ENCODE measurements at places on chromosomes 7 and 10.

DNA sequence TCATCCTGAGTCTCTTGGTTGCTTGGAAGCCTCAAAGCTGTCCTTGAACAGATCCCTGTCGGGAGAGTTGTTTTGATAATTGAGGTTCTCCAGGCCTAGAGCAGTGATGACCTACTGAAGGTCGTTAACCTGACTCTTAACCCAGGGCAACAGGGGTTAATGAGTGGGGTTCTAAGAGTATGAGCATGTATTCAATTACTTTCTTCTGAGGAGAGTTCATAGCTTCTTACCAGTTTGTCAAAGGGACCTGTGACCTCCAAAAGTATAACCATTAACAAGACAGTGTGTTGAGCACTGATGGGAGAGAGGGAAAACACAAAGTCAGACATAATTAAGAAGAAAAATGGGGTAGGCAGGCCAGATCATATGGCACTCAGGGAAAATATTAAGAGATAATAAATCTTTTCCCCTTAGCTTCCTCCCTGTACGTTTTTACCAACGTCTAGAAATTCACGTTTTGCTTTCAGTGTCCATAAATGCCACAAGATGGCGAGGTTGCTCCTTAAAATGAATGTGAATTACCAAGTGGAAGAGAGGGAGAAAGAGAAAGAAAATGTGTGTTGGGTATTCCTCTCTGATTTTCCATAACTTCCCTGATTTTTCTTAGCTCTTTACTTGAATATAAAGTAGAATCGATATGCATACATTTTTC, 97.6 kb downstream of the SUGCT start:
- peak; percentile 50 for DNase-seq

DNA sequence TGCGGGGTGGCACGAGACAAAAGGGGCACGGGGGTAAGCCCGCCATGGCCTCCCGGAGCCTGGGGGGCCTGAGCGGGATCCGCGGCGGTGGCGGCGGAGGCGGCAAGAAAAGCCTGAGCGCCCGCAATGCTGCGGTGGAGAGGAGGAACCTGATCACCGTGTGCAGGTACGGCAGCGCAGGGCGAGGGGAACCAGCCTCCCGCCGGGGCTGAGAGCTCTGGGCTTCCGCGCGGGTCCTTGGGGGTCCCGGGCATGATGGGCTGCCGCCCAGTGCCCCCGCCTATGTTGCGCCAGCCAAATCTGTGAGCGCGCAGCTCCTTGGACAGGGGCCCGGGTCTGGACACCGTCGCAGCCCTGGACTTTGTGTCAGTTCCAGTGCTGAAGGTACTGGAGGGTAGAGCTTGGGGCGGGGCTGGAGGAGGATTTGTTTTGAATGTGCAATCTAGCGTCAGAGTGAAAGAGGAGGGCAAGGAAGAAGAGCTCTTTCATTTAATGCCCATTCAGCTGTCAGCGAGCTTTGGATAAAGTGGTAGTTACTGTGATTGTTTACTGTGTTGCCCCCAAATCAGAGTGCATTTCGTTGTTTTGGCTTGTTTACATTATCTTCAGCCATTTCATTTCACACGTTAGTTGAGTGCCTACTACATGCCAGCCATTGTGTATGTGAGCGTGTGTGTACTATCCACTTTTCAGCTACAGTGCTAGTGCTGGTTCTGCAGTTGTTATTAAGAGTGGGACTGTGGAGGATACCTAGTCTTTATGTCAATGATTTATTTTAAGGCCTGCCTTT, 777 bp downstream of the RUNDC3B start:
- DNase-seq: no peak

GRCh38 chr10:48671914-48672595, 12.6 kb upstream of the WDFY4 start:
- DNase-seq: no peak

DNA sequence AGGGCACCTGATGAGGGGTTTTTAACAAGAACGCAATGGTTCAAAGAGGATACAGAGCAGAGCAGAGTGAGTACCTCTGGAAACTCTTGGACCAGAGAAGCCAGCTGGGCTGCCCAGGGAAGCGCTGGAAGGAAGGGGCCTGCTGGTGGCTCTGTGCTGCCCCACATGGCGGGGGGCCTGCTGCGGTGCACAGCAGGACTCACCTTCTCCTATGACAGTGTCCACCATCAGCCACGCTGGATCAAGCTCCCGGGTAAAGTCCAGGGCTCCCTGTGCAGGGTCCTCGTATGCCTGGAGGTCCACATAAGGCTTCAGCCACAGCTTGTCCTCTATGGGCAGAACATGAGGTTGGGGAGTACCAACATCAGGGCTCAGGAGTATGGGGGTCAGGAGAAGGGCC, 12.5 kb downstream of the EPHA1 start:
- no peak for DNase-seq

DNA sequence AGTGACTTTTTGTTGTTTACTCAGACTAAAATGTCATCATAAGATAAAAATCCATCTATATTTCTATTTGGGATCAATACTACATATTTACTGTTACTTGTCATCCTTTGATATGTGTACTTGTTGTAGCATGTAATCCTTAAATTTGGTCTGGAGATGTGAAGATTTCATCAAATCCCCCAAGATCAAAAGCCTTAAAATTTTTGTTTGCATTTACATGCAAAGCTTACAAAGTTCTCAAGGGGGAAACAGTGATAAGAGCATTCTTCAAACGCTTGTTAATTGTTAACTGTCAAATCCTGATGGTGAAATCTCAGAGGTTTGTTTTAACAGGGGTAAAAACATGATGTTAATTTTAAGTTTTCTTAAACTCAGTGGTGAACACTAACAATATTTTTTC, 84.9 kb upstream of the SKAP2 start:
- no peak for DNase-seq

GRCh38 chr7:33472348-33473025, 343.1 kb downstream of the BBS9 start:
- no peak for DNase-seq

Data from HS-5 (cell line).